Renal cortical epithelial cell (primary cell): ENCODE measurements at places on chromosomes 3 and 15.

GRCh38 chr3:187296058-187296457 lies 4.5 kb upstream of the MASP1 start:
- peak; percentile 10 for DNase-seq

GRCh38 chr3:100590840-100591147 lies 18.6 kb upstream of the ADGRG7 start:
- DNase-seq: no peak

GRCh38 chr3:111547631-111548030 lies 5.6 kb downstream of the CD96 start:
- no peak for DNase-seq

DNA sequence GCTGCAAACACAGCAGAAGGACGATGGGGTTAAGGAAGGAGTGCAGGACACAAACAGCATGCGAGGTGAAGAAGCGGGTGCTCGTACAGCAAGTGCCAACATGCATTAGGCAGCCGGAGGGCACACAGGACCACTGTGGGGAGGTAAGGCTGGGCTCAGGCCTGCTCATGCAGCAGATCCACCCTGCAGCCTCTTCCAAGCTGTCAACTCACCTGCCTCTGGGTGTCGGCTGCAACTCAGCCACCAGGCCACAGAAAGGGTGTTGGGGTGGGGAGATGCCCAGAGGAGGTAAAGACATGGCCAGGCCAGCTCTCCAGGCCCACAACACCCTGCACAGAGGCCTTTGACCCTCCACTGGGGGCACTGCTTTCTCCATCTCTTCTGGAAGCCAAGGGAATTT lies 44.2 kb downstream of the TGM4 start:
- DNase-seq: no peak

GRCh38 chr3:101813817-101814440 lies 34.9 kb downstream of the NXPE3 start:
- peak; percentile 65 for DNase-seq

GRCh38 chr15:66638377-66638776 lies 63.7 kb upstream of the SMAD6 start:
- DNase-seq: no peak
